ENCODE measurements at places on chromosomes 6 and 20. TPM values are rescaled to one million over a fixed set of nuclear protein-coding genes. Genes with fewer than 3 reads are reported as not detected.

MPIG6B gene
- total RNA-seq: not detected

- peaks cover 2% of the 10 kb centered on the region for H3K36me3 ChIP-seq
- no peak for DNase-seq
- H3K4me3 ChIP-seq: no peak overlapping the region
- no peak overlapping the region for H3K27ac ChIP-seq
- peaks cover 16% of the 10 kb centered on the region for H3K4me1 ChIP-seq
Observed at GRCh38 chr6:82840571-82840970, 225.1 kb downstream of the UBE3D start.

ELOVL2 gene
- total RNA-seq: 18.1 TPM

DNA sequence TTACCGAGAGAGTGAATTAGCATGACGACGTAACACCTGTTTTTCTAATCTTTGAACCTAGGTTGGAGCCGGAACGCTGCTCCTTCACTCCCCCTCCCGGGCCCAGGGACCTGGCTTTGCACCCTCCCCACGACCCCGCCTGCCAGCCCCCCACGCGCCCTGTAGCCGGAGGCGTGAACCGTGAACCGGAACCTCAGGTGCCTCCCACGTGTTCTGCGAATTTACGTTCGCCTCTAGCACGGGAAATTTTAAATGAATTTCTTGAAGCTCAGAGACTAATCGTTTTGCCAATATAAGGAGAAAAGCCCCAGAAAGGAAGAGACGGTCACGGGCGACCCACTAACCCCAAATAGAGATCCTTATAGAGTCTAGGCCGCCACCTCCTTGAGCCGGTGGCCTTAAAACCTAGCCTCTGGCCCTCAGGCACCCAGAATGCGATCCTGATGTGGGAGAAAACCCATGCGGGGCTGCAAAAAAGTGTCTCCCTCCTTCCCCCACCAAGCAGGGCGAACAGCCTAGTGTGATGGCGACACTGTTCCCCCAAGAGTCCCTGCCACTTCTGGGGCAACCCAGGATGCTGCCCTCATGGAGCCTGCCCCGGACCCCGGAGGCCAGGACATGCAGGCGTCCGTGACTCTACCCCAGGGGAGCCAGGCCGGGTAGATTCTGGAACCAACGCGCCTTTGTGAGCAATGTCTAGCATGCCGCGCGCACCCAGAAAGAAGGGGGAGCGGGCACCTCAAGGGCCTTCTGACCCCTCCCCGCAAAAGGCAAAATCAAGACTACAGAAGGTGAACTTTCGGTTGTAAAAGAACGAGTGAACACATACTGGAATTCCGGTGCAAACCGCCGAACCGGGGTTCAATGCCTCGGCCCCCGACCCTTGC, 2.7 kb upstream of the SIM1 start:
- no peak overlapping the region for H3K4me3 ChIP-seq
- H3K27ac ChIP-seq: no peak overlapping the region
- peaks cover 6% of the 10 kb centered on the region for H3K36me3 ChIP-seq
- DNase-seq: no peak

GRCh38 chr6:85580118-85580877, 13.4 kb downstream of the SNX14 start:
- no peak for DNase-seq
- peak overlapping the region; percentile 28 for H3K27ac ChIP-seq
- no peaks in the 10 kb centered on the region for H3K27me3 ChIP-seq
- H3K4me3 ChIP-seq: no peak overlapping the region
- H3K36me3 ChIP-seq: peaks cover 17% of the 10 kb centered on the region

DNA sequence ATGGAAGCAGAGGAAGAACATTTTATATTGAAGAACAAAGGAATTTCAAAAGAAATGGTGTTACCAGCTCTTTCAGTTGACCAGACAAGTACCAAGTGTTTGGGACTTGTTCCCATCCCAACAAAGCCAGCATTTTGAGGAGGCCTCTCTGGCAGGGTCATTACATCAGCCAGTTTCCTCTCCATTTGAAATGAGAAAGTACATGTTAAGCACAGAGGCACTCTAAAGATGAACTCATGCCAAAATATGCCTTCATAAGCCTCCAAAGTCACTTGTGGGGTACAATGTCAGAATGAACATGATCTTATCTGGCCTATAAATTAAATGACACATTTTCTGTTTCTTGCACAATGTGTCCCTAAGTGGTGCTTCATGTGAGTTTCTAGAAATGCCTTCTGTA, 223.9 kb downstream of the PRL start:
- H3K4me1 ChIP-seq: peaks cover 60% of the 10 kb centered on the region
- H3K27me3 ChIP-seq: no peaks in the 10 kb centered on the region
- DNase-seq: no peak
- no peak overlapping the region for H3K4me3 ChIP-seq

DNA sequence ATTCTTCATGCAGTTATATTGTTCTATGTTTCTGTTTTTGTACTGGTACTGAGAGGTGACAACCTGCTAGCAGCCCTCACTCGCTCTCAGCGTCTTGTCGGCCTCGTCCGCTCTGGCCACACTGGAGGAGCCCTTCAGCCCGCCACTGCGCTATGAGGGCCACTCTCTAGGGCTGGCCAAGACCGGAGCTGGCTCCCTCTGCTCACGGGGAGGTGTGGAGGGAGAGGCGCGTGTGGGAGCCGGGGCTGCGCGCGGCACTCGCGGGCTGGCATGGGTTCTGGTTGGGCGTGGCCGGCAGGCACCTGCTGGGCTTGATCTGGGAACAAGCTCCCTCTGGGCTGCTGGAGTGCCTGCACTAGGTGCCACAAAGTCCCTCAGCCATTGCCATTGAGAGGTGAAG, 1323.8 kb upstream of the EYS start:
- H3K27me3 ChIP-seq: peaks cover 2% of the 10 kb centered on the region
- H3K27ac ChIP-seq: no peak overlapping the region
- DNase-seq: peak; percentile 88
- no peaks in the 10 kb centered on the region for H3K36me3 ChIP-seq

- no peaks in the 10 kb centered on the region for H3K27me3 ChIP-seq
- no peak overlapping the region for H3K4me3 ChIP-seq
- peaks cover 11% of the 10 kb centered on the region for H3K4me1 ChIP-seq
- H3K27ac ChIP-seq: no peak overlapping the region
Observed at GRCh38 chr6:89133981-89134380, 11.9 kb upstream of the PM20D2 start.

DNA sequence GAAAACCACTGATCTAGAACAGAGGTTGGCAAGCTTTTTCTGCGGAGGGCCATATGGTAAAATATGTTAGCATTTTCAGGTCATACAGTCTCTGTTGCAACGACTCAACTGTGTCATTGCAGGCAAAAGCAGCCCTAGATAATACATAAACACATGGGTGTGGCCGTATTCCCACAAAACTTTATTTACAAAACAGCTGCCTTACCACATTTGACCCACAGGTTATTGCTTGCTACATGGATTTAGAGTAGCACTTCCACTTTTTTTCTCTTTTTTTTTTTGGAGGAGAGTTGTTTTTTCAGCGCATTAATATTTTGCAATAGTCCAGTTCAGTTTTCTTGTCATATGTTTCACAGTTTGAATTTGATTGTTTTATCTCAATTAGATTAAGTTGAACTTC, 2.5 kb upstream of the IGF2R start:
- peaks cover 3% of the 10 kb centered on the region for H3K36me3 ChIP-seq
- DNase-seq: no peak
- H3K4me3 ChIP-seq: no peak overlapping the region
- peaks cover 19% of the 10 kb centered on the region for H3K4me1 ChIP-seq
- no peak overlapping the region for H3K27ac ChIP-seq
- H3K27me3 ChIP-seq: peaks cover 4% of the 10 kb centered on the region

NT5E gene
- 43.1 TPM for total RNA-seq

DNA sequence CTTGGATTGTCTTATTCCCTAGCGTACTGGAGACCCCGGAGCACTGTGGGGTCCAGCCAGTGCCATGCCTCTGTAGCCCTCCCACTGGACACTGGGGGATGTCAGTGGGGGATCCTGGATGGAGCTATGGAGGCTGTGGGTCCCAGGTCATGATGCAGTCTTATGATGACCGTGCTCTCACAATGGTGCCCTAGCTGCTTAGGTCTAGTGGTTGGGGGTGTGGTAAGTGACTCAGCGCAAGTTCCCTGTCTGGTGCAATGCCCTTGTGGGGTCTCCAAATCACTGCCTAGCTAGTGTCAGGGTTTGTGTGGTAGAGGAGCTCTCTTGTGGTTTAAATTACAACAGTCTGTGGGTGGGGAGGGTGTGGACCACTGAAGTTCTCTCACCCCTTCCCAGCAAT, 135.4 kb downstream of the CDC5L start:
- no peak for DNase-seq
- H3K36me3 ChIP-seq: peaks cover 14% of the 10 kb centered on the region
- no peak overlapping the region for H3K4me3 ChIP-seq
- H3K27ac ChIP-seq: no peak overlapping the region

FAM162B gene
- not detected for total RNA-seq

ANKRD66 gene
- not detected for total RNA-seq

TRAM2 gene
- total RNA-seq: 178 TPM

DNA sequence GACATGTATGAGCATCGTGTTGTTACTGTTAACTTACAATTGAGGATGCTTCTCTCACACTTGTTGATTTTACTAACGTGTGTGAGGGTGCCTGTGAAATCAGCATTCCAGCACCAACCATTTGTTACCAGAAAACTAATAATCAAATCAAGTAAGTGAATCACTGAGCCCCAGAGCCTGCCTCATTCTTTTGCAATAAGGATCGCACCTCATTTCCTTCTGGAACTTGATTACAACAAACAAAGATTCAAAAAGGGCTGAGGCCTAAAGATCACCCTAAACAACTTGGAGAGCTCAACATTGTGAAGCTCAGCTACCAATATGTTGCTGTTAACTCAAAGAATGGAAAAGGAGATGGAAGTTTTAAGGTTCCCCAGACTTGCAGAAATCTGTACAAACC, 274.7 kb downstream of the TFAP2A start:
- no peaks in the 10 kb centered on the region for H3K36me3 ChIP-seq
- no peak for DNase-seq
- H3K27ac ChIP-seq: no peak overlapping the region
- no peak overlapping the region for H3K4me3 ChIP-seq
- peaks cover 15% of the 10 kb centered on the region for H3K4me1 ChIP-seq

DEFB124 gene
- not detected for total RNA-seq

RFX6 gene
- total RNA-seq: not detected

PRDM1 gene
- total RNA-seq: 0.15 TPM

DNA sequence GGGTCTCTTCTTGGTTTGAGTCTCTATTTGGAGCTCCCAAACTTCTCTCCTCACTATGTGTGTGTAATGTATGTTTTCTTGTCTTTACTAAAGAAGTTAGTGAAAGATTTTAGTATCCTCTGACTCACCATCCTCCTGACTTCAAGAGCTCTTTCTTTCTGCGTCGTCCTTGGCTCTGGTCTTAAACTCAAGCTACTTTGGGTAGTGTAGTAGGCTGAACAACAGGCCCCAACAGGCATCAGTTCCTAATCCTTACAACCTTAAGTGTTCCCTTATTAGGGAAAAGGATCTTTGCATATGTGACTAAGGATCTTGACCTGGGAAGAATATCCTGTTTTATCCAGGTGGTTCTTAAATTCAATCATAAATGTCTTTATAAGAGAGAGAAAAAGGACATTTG, 810.2 kb downstream of the MAFB start:
- no peak overlapping the region for H3K27ac ChIP-seq
- H3K36me3 ChIP-seq: no peaks in the 10 kb centered on the region
- peaks cover 70% of the 10 kb centered on the region for H3K4me1 ChIP-seq

GRCh38 chr6:43695215-43695966, 7.8 kb upstream of the MRPS18A start:
- H3K27me3 ChIP-seq: no peaks in the 10 kb centered on the region
- no peak overlapping the region for H3K27ac ChIP-seq
- H3K36me3 ChIP-seq: no peaks in the 10 kb centered on the region
- DNase-seq: no peak

NKAPL gene
- total RNA-seq: not detected

GRCh38 chr6:158467923-158468322, 92.0 kb upstream of the TMEM181 start:
- H3K4me3 ChIP-seq: no peak overlapping the region
- H3K27me3 ChIP-seq: no peaks in the 10 kb centered on the region
- peaks cover 45% of the 10 kb centered on the region for H3K36me3 ChIP-seq
- DNase-seq: no peak
- no peak overlapping the region for H3K27ac ChIP-seq

GRCh38 chr6:2868637-2869036, 27.0 kb upstream of the SERPINB1 start:
- H3K4me3 ChIP-seq: no peak overlapping the region
- peaks cover 2% of the 10 kb centered on the region for H3K36me3 ChIP-seq
- no peak overlapping the region for H3K27ac ChIP-seq
- H3K27me3 ChIP-seq: no peaks in the 10 kb centered on the region
- no peak for DNase-seq

COL9A3 gene
- 11.3 TPM for total RNA-seq

CD109 gene
- total RNA-seq: 33.1 TPM

DNA sequence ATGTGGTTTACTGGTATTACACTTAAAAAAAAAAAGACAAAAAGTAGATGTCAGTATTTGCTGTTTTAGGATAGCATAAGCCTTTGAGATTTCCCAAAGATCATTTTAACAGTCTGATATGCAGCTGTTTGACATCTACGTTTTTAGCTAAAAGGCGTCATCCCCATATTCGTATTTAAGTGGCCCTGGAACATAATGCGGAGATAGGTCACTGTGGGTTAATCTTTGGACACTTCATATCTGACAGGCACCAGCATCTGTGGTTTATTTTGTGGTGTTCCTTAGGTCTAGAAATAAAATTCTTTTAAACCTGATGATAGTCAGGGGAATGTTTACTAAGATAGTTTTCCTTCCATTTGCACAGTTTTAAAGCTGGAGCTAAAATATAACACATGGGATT, 313.7 kb downstream of the SOX4 start:
- H3K27ac ChIP-seq: no peak overlapping the region
- H3K36me3 ChIP-seq: peaks cover 2% of the 10 kb centered on the region
- DNase-seq: no peak
- H3K4me1 ChIP-seq: peaks cover 23% of the 10 kb centered on the region
- no peaks in the 10 kb centered on the region for H3K27me3 ChIP-seq
- no peak overlapping the region for H3K4me3 ChIP-seq

DNA sequence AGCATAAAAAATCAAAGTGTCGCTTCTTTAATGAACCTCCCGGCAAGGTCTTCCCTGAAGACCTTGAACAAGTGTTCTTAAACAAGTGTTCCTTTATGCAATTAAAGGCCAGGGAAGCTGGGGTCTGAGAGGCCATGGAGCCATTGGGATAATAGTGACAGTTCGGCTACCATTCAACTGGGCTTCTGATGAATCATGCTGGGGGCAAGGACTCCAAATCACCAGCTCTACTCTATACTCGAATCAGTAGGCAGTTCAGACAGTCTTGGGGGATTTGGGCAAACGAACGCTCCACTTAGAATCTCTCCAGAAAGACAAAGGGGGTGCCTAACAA, 34.7 kb upstream of the EZR start:
- no peak overlapping the region for H3K27ac ChIP-seq
- DNase-seq: no peak
- H3K36me3 ChIP-seq: no peaks in the 10 kb centered on the region
- no peak overlapping the region for H3K4me3 ChIP-seq

LST1 gene
- not detected for total RNA-seq

DNA sequence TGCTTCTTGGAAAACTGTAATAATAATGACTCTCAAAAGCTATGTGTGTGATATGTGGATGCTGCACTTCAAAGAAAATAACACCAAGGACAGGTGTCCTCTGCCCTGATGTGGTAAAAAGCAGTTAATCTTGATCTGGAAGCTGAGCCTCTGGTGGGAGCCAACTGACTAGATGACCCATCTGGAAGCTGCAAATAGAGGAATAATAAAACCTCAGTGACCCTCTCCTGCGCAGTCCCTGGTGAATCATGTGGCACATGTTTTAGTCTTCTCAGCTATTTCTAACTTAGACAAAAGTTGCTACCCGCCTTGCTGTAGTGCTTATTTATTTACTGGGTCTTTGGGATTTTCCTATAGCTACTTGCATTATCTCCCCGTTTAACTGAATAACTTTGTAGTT, 47.3 kb downstream of the TP53INP2 start:
- H3K4me1 ChIP-seq: no peaks in the 10 kb centered on the region
- no peak overlapping the region for H3K4me3 ChIP-seq
- H3K27me3 ChIP-seq: no peaks in the 10 kb centered on the region
- H3K27ac ChIP-seq: peak overlapping the region; percentile 25
- peaks cover 43% of the 10 kb centered on the region for H3K36me3 ChIP-seq

Measured in chondrocyte (in vitro differentiated cells).